ENCODE measurements at places on chromosomes 7 and 10. TPM values are rescaled to one million over a fixed set of nuclear protein-coding genes. Genes with fewer than 3 reads are reported as not detected.

DNA sequence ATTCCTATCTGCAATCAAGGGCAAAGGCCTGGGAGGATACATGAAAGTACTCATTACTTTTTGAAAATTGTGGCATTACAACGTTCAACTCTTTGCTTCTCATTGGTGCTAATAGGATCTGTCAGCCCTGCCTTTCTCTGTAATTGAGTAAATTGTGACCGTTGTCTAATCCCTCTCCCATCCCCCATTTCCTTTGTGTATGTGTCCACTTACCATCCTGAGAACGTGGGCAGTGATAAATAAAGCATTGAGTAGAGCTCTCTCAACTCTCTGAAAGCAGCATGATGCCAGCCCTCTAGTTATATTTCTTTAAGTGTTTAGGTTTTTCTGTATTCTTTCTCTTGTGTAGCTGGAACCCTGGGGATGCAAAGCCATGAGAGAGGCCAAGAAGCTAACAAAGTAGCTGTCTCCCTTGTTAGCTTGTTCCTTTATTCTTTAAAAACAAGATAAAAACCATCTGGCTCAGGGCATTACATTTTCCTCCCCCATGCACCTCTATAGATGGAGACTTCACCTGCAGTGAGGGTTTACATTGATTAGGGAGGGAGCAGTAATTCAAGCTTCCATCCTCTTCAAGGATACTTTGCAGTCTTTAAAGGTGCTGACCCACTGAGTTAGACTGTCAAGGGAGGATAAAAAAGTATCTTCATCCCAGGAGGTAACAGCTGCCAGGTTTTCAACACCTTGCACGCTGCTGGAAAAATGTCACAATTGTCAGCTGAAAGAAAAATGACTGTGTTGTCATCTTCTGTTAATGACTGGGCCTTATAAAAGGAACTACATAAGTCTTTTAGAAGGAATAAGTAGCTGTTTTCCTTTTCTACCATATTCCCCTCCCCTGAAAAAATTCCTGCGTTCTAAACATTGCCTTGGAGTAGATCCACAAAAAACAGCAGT is 112.3 kb downstream of the BTRC start:
- no peak for DNase-seq

DNA sequence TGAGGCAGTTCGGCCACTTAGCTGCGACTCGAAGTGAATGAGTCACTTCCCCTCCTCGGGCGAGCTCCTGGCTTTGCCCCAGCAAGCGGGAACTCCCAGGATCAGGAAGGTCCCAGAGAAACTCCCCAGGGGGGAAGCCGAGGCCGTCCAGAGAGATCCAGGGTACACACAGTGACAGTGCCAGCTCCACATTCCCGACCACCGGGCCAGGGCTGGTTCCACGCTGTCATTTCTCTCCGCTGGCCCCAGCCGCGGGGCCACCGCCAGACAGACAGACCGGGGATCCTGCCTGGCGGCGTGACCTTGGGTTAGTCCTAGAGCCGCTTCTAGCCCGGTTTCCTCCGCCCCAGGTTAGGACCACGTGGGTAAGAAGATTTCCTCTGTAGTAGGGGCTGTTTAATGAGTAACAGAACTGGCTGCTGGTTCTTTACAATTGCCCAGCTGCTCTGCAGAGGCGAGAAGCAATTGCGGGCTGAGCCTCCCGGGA is 463 bp upstream of the UPP1 start:
- peak; percentile 93 for DNase-seq

GRCh38 chr7:112510001-112510742 is 29.4 kb downstream of the LSMEM1 start:
- DNase-seq = no peak

DNA sequence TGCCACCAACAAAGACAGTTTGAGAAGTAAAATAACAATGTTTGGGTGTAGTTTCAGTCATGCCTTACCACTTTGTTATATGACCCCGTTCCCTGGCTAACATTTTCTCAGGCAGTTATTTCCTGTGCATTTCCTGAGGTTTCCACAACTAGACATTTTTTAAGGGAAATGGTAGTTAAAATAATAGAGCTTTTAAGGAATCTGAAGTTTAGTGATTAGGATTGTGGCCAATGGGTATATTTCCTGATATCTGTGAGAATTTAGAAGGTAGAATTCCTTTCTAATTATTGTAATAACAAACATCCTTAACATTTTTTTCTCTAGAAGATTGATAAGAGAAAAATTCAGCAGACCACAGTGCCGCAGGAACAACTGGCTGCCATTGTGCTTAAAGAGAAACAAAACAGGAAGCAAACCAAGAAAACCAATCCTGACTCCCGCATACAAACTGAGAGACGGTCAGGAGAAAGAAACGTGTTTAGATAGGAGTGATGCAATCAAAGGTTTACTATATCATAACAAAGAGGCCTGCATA is 193.6 kb downstream of the MBL2 start:
- DNase-seq = no peak

Gene TACR2
- total RNA-seq = 0.24 TPM

DNA sequence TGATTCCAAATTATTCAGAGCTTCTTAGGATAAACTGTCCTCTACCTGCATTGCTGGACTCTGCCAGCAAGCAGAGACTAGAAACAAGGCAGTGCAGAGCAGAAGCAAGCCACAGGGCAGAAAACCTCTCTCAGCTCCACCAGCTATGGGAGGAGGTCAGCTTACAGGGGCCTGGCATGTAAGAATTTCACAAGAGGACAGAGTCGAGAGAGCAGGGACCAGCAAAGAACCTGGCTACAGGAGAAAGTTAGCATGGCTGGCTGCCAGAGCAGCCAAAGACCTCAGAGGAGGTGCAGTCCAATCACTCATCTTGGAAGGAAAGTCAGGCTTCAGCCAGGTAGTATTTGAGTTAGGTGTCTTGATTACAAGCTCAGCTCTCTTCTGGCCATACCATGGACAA is 62.9 kb downstream of the ENO4 start:
- DNase-seq = no peak

GRCh38 chr10:98748298-98748697 is 301.6 kb upstream of the HPS1 start:
- no peak for DNase-seq

GRCh38 chr7:2228921-2229320 is 3.8 kb downstream of the MAD1L1 start:
- no peak for DNase-seq

DNA sequence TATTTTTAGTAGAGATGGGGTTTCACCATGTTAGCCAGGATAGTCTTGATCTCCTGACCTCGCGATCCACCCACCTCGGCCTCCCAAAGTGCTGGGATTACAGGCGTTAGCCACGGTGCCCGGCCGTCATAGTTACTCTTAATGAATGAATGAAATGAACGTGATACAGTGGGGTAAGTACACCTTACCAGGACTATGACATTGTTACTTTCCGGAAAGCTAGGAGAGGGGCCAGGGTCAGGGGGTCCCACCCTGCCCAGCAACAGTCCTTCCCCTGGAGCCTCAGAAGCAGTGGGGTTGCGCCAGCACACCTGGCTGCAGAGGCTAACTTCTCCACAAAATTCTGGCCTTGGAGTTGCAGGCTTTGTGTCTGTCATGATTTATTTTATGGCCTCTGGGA is 21.4 kb downstream of the VSTM4 start:
- DNase-seq = no peak

GRCh38 chr7:95169678-95170077 is 154.7 kb downstream of the PON1 start:
- DNase-seq = no peak

Data from Right ventricle myocardium superior (tissue), 1 donor.